ENCODE measurements at places on chromosomes 16 and 17. TPM values are rescaled to one million over a fixed set of nuclear protein-coding genes. Genes with fewer than 3 reads are reported as not detected.

Gene FBXW10
- 0.15 TPM for total RNA-seq

Gene CA7
- total RNA-seq: not detected

Gene ABI3
- total RNA-seq: 3.4 TPM

GRCh38 chr16:68079626-68080344 lies 5.4 kb upstream of the NFATC3 start:
- DNase-seq: no peak

- DNase-seq: no peak
Measured at GRCh38 chr16:9148374-9149015, 57.1 kb downstream of the HAPSTR1 start.

DNA sequence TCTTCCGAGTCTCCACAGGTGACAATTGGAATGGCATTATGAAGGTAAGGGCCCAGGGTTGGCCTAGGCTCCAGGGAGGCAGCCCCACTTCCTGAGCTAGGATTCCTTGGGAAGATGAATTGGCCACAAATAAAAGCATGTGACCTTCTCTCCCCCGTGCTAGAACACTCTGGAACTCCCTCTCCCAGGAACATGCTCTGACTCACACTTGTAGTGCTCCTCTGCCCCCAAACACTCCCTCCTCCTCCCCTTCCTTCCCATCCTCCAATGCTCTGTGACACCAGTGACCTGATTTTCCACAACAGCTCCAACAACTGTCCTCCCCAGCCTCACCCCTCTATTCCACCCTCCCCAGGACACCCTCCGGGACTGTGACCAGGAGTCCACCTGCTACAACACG lies 16.4 kb upstream of the ABCC3 start:
- DNase-seq: no peak

GRCh38 chr17:83086199-83086880 lies 6.9 kb downstream of the METRNL start:
- DNase-seq: peak; percentile 91

- DNase-seq: peak; percentile 81
Measured at GRCh38 chr17:39671651-39672521, 3.6 kb downstream of the PNMT start.

DNA sequence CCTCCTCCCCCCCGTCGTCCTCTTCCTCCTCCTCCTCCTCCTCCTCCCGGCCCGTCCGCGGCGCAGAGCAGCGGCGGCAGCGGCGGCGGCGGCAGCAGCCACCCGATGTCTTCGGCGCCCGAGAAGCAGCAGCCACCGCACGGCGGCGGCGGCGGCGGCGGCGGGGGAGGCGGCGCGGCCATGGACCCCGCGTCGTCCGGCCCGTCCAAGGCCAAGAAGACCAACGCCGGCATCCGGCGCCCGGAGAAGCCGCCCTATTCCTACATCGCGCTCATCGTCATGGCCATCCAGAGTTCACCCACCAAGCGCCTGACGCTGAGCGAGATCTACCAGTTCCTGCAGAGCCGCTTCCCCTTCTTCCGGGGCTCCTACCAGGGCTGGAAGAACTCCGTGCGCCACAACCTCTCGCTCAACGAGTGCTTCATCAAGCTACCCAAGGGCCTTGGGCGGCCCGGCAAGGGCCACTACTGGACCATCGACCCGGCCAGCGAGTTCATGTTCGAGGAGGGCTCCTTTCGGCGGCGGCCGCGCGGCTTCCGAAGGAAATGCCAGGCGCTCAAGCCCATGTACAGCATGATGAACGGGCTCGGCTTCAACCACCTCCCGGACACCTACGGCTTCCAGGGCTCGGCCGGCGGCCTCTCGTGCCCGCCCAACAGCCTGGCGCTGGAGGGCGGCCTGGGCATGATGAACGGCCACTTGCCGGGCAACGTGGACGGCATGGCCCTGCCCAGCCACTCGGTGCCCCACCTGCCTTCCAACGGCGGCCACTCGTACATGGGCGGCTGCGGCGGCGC lies at the start of gene FOXF1:
FOXF1 (plus strand) TSS at position 63 of the 797 bp plus-strand sequence; CDS start at position 106, 43 bp downstream.
- peak; percentile 55 for DNase-seq

All from SJCRH30 (cell line).